ENCODE measurements at places on chromosomes 2 and 18.

GRCh38 chr2:239264492-239264837, 136.4 kb downstream of the HDAC4 start:
- DNase-seq = no peak

DNA sequence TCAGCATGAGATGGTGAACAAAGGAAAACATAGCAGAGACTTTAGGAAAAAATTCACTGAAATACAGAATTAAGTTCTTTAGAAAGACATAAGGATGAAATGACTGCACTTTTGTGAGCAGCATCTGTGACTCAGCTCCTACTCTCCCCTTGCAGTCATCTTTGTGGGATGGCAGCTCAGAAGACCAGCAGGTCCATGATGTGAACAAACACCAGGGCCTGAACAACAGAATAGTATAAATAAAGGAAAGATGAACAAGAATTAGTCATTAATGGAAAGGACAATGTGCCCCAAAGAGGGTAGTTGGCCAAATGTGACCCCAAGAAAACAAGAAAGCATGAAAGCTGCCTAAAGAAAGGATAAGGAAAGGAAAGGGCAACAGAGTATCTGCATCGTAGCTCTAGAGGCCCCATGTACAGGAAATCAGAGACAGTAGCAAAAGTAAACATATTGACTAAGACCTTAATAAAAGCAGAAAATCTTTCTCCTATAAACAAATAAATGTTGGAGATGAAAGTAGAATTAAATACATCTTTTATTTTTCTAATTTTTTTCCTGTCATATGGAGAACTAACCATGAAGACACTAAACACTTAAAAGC, 318.0 kb downstream of the ZEB2 start:
- DNase-seq = no peak

DNA sequence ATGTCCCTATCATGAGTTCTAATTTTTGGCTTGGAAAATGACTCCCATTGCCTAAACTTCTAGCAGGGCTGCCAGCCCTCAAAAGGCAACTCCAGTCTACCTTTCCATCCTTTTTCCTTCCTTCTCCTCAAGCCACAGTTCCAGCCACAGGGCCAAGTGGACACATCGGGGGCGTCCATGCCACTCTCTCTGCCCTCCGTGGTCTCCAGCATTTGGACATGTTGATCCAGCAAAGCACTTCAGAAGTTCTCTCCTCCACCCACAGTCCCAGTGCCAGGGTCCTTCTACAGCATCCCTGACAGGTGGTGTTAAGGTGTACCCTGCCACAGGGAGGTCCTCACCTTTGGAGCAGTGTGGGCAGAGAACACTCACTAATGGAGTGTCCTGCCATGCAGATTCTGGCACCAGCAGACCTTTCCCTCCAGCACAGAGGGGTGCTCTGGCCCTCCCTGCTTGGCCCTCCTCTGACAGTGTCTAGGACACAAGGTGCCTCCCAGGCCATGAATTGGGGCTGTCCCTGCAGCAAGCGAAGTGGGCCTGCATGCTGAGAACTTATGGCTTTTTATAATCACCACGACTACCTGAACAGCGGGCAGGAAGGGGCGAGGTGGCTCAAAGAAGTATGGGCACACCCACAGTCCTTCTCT, 1.6 kb upstream of the FABP1 start:
- no peak for DNase-seq

GRCh38 chr2:11224887-11225286, 69.6 kb downstream of the SLC66A3 start:
- no peak for DNase-seq

DNA sequence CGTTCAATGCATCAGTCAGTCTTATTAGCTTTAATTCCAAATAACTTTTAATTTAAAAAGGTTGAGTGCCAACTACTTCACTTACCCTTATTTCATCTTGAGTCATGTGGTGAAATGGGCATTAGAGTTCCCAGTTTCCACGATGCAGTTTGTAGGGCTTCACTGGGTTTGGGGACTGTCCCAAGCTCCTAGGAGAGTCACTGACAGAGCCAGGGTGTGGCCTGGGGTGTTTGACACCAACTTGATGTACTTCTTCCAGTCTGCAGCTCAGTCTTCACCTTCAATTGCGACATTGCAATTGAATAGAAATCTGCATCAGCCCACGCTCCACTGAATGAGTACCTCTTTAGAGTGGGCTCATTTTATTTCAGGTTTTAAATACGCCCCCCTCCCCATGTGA, 165.3 kb downstream of the ARL4C start:
- no peak for DNase-seq

GRCh38 chr18:63708650-63709049, 5.9 kb downstream of the SERPINB11 start:
- no peak for DNase-seq

DNA sequence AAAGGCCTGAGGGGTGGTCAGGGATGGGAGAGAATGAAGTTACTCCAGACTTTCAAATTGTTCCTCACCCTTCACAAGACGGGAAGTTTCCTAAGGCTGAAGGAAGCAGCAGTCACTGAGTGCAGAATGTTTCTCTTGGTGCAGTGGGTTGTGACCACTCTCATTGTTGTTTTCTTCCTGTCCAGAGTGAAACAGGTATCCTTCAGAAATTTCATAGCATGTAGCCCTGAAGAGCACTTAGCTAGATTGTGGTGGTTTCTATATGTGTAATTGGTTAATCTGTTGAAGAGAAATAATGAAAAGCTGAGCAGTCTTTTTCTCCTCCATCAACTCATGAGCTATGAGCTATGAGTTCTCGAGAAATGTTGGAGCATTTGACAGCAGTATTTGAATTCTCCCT, 96.8 kb downstream of the GPD2 start:
- no peak for DNase-seq

- DNase-seq = no peak
Observed at GRCh38 chr2:145677371-145677770, 1157.5 kb upstream of the ZEB2 start.

DNA sequence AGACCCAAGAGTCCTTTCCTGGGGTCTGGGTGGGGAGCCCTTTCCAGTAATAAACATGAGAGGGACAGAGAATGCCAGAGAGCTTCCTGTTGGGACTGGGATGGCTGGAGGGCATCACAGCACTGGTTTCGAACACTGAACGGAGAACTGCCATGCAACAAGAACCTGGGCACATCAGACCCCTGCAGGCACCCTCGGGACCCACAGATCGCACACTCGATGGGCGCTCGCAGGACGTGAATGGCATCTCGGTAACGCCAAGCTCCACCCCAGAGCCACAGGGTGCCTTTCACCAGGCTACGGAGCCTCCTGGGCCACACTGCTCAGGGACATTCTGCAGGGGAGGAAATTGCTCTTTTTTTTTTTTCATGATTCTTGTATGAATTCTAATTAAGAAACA, 25.1 kb downstream of the SLC66A2 start:
- no peak for DNase-seq

Measured in ACHN (cell line).